ENCODE measurements at places on chromosomes 1 and 21.
A peak's percentile ranks its signal among the peaks of the same experiment; 100 is the strongest.

- no peak for DNase-seq
Measured at GRCh38 chr1:146021622-146022402, at the start of gene HJV. TSS of gene HJV (minus strand) at chr1:146021735. CDS start at chr1:146020231, 1,504 bp downstream.

- no peak for DNase-seq
Measured at GRCh38 chr1:89907727-89908212, 86.9 kb downstream of the LRRC8D start.

- no peak for DNase-seq
Measured at GRCh38 chr1:209674957-209675564, at the start of gene G0S2. TSS of gene G0S2 (plus strand) at chr1:209675412. CDS start at chr1:209675685, 273 bp downstream.

DNA sequence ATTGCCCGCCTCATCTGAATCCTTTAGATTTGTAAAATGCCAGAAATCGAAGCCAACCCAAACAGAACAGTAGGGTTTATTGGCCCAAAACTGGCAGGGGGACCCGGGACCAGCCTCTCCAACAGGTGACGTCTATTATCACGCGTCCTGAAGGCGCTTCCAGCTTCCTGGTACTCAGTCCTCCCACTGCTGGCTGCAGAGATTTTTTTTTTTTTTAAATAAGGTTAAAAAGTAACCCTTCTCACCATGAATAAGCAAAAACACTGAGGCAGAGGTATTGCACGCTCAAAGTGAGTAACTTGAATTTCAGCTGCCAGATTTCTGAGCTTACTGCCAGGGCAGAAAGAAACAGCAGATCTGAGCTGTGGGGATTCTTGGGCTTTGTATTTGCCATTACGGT, 54.4 kb upstream of the GCLM start:
- no peak for DNase-seq

GRCh38 chr1:63758791-63759190, 15.0 kb upstream of the ROR1 start:
- DNase-seq = no peak

DNA sequence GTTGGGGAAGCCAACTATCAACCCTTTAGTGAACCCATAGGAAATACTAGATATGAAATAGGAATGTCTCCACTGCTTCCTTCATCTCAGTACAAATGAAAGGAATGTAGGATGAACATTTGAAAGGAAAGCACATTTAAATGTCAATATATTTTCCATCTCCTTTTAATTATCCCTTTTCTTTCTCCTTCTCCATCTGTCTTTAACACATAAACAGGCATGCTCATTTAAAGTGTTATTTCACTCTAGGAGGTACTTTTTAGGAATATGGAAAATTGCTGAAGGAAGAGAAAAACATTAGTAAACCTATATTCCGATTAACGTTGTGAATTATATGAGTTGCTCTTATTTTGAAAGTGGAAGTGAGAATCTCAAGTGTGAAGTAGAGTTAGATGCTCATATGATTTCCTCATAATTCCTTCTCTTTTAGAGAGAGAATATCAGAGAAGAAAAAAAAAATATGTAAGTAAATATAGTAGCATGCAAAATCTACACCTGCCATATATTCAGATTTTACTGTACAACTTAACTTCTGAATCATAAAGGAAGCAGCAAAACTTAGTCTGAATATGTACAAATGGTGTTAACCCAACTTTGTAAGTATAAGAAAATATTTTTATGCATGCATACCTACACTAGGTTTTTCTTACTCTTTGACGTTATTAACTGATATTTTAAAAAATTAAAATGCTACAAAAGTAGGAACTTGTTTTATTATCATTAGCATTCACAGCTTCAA, 406.9 kb upstream of the B3GALT2 start:
- DNase-seq = no peak

- no peak for DNase-seq
Measured at GRCh38 chr1:107058245-107059032, 2.0 kb downstream of the PRMT6 start.

DNA sequence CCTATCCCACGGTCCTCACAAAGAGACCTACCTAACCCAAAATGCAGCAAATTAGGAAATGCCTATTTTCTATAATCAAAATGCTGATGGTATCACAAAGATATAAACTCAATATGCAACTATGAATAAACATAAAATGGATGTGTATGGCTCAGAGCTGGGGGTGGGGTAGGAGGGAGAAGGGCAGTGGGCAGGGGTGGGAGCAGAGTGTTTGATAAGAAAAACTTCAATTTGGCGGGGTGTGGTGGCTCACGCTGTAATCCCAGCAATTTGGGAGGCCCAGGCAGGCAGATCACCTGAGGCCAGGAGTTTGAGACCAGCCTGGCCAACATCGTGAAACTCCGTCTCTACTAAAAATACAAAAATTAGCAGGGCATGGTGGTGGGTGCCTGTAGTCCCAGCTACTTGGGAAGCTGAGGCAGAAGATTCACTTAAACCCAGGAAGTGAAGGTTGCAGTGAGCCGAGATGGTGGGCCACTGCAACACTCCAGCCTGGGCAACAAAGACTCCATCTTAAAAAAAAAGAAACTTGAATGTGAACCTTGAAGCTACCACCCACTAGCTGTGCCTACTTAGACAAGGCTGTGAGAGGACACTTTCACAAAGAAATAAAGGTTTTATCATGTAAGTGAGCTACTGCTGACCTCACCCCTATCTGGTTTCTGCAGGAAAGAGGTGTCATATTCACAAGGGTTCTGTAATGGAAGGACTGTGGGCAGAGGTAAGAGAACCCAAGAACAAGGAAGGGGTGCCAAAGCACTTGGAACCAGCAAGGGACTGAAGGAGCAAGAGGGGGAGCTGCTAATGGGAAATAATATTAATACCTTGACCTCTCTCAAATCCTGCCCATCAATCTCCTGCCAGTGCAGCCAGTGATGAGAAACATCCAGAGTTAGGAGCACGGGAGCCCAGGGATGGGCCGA, 53.0 kb downstream of the HLCS start:
- no peak for DNase-seq

GRCh38 chr1:152044386-152044785, 7.6 kb upstream of the S100A11 start:
- no peak for DNase-seq

DNA sequence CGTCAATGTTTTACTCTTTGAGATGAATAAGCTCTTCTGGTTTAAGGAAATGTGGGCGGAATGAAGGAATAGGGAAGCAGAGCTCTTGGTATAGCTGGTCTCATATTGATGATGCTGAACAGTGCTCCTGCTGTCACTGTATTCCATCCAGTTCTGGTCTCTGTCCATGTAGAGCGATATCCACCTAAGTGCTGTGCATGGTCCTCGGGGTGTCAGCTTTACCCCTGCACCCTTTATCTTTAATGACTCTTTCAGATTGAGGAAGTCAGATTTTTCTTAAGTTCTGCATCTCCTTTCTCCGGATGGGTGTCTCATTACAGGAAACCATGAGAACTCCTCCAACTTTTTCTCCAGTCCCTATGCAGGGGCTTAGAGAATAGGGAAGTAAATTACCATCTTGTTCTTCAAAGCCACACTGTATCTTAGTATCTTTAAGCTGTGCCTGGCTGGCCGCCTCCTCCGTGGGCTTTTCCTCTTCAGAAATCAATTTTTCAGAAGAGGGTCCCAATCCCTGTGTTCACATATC, 52.9 kb downstream of the PDE4B start:
- no peak for DNase-seq

DNA sequence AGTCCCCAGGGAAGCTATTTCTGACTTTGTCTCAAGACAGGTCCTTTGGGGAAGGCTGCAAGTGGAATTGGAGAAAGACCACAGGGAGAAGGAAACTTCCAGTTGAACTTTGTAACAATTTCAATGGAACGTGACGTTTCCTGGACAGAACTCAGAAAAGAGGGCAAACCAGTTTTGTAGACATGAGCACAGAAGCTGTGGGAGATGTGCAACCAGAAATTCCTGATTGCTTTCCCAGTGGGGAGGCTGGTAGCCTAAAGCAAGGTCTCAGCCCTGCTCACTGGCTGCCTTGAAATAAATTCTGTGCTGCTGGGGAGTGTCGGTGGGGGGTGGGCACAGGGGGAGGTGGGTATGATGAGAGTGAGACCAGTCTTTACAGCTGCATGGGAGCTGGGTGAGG, 1206.7 kb upstream of the ADGRL2 start:
- DNase-seq = no peak

- no peak for DNase-seq
Measured at GRCh38 chr1:11105586-11105985, 5.9 kb upstream of the EXOSC10 start.

DNA sequence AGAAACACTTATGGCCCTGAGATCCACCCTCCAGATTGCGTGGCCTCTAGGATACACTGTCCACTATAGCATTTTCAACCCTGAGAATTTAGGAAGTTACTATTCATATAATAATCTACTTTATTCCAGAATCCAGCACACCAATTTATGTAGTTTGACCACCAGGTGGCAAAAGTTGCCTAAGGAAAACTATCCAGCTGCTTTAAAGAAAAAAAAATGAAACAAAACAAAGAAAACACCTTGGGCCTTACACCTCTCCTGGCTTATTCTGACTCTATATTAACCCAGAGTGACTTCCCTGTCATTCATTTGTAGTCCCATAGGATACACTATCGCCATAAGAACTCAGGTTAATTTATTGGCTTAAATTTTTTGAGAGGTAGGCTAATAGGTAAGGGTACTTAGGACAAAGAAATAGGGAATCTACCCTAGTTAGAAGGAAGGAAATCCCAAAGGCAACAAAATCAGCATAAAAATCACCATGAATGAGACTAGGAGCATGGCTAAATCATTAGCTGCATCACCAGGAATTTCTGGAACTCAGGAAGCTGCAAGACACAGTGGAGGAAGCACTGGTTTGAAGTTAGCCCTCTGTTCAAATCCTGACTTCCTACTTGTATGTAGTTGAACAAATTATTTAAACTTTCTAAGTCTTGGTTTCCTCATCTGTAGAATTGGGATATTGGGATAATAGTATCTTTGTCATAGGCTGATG, 107.5 kb downstream of the SPAG17 start:
- no peak for DNase-seq

DNA sequence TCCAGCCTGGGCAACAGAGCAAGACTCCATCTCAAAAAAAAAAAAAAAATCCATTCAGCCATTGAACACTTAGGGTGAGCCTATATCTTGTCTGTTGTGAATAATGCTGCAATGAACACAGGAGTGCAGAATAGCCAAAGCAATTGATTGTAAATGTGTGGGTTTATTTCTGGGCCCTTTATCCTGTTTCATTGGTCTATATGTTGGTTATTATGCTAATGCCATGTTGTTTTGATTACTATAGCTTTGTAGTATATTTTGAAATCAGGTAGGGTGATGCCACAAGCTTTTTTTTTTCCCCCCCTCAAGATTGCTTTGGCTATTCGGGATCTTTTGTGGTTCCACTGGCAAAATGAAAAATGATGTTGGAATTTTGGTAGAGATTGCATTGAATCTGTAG, 167.5 kb downstream of the LBR start:
- no peak for DNase-seq

DNA sequence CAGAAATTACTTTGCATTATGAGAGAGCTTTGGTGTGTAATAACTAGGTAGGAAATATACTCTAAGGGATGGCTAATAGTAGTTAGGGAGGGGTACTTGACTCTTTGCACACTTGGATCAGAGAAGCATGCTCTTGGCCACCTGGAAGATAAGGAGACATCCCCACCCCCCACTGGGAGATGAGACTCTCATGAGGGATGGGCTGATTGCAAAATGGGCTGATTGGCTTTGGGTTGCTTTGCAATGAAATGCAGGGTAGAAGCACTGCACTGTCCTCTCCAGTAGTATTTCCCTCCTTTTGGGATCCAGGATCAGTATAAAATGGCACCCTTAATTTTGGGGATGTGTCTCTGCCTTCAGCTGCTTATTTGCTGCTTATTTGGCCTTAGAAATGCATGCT, 71.2 kb upstream of the EPS8L3 start:
- no peak for DNase-seq

DNA sequence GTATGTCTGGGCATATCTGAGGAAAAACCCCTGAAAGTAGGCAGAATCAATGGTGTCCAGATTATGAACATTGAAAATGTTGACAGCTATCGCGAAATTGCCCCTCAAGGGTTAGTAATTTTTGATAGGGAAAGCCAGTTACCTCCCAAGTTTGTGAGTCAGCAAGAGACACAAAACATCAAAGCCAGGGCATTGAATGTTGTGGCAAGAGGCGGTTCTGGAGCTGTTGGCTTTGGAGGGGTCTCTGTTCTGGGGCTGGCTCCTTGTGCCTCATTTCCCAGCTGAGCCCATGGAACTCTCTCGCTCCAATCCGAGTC, 10.6 kb upstream of the S100A11 start:
- DNase-seq = no peak

- no peak for DNase-seq
Measured at GRCh38 chr1:26360807-26361604, 7.1 kb upstream of the CRYBG2 start.

- no peak for DNase-seq
Measured at GRCh38 chr1:190688096-190688495, 210.4 kb upstream of the BRINP3 start.

DNA sequence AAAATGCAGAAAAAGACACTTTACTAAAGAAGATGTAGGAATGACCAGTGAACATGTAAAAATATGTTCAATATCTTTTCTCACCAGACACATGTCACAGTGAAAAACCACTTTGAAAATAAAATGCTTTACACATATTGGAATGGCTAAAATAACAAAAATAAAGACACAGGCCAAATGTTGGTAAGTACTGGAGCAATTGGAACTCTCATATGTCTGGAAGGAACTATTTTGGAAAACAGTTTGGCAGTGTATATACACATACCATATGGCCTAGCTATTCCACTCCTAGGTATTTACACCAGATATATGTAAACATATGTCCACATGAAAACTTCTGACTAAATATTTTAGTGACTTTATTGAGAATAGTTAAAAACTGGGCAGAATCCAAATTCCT, 927.2 kb downstream of the BRINP3 start:
- DNase-seq = no peak

GRCh38 chr1:63691701-63692425, 82.0 kb upstream of the ROR1 start:
- DNase-seq = peak; percentile 57

Data from HS-5 (cell line).